ENCODE measurements at places on chromosomes 3 and 15.

- no peak for DNase-seq
- no peak overlapping the region for H3K27ac ChIP-seq
- peaks cover 2% of the 10 kb centered on the region for H3K4me1 ChIP-seq
Observed at GRCh38 chr15:32099097-32099785, 68.9 kb downstream of the CHRNA7 start.

- DNase-seq, result no peak
- peaks cover 30% of the 10 kb centered on the region for H3K4me1 ChIP-seq
- peaks cover 2% of the 10 kb centered on the region for H3K36me3 ChIP-seq
- peak overlapping the region; percentile 91 for H3K4me3 ChIP-seq
- no peaks in the 10 kb centered on the region for H3K27me3 ChIP-seq
- H3K27ac ChIP-seq, result peak overlapping the region; percentile 99
Observed at GRCh38 chr15:92810418-92811138, 89.5 kb upstream of the CHD2 start.

DNA sequence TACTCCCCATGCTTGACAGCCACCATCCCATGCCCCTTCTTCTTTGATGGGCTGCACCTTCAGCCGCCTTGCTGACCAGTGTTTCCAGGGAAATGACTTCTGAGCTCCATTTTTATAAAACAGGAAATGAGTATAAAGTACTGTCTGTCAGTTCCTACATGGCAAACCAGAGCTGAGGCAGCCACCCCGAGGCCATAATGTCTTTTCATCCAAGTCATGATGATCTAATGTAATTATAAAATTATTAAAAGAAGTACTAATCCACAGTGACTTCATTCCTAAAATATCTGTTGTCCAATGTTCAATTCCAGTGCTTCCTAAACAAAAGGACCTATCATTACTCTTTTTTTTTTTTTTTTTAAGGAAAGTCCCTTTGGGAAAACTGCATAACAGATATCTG, 75.2 kb upstream of the HERC1 start:
- H3K27me3 ChIP-seq, result no peaks in the 10 kb centered on the region
- no peak overlapping the region for H3K27ac ChIP-seq
- H3K4me3 ChIP-seq, result no peak overlapping the region
- H3K4me1 ChIP-seq, result peaks cover 15% of the 10 kb centered on the region
- no peak for DNase-seq

DNA sequence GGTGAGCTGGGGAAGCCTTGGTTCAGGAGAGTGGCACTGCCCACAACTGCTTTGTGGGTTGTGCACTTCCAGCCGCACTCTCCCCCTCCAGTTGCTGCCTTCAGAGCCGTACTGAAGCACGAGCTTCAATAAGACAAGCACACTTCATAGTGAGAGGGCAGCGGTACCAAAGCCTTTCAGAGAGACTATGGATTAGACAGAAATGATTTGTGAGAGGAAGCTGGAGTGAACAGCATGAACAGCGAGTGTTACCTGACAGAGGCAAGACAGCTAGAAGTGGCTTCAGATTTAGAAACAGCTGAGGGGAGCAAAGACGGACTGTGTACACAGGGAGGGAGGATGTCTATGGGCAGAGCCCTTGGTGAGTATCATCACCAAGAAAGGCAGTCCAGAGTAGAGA, 31.1 kb downstream of the HCLS1 start:
- H3K27ac ChIP-seq, result peak overlapping the region; percentile 2
- H3K27me3 ChIP-seq, result no peaks in the 10 kb centered on the region
- no peak overlapping the region for H3K4me3 ChIP-seq
- DNase-seq, result no peak
- peaks cover 15% of the 10 kb centered on the region for H3K36me3 ChIP-seq

GRCh38 chr3:125602752-125603649, 7.7 kb upstream of the OSBPL11 start:
- no peak overlapping the region for H3K27ac ChIP-seq
- H3K4me1 ChIP-seq, result no peaks in the 10 kb centered on the region
- H3K4me3 ChIP-seq, result no peak overlapping the region
- no peak for DNase-seq
- H3K36me3 ChIP-seq, result no peaks in the 10 kb centered on the region

GRCh38 chr15:47616876-47617275, 100.4 kb upstream of the SEMA6D start:
- no peak for DNase-seq
- no peaks in the 10 kb centered on the region for H3K36me3 ChIP-seq

DNA sequence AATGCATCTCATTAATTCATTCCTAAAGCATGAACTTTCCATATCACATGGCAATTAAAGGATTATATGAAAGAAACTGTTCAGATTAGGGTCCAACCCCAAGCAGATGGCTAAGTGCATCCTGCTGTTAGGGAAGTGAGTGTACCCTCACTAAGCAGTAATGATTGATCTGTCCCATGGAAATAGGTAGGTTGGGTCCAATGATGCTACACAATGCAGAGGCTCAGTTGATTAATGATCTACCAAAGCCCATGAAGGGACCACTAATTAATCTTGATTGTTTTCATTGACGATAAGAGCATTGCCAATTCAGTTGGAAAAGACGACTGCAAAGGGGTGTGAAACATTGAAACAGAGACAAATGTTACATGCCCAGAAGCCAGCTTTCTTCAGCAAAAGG, 194.5 kb upstream of the LRTM1 start:
- no peak overlapping the region for H3K27ac ChIP-seq
- DNase-seq, result no peak
- no peak overlapping the region for H3K4me3 ChIP-seq
- H3K4me1 ChIP-seq, result no peaks in the 10 kb centered on the region
- H3K36me3 ChIP-seq, result no peaks in the 10 kb centered on the region

DNA sequence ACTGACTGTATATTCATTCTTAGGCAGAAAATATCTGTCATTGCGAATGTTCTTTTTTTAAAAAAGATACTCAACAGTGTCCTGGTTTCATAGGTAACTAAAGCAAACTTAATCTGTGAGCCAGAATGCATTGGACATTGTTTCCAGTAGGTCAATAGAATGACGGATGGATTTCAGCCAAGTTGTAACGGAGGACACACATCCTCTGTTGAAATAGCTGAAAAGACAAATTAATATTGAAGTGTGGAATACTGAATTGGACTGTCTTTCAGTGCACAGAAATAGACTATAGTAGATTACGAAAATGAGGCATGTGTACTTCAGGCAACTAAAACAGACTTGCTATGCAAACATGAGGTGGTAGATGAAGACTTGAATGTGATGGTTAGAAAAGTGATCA, 461.6 kb downstream of the WDR72 start:
- DNase-seq, result no peak
- H3K36me3 ChIP-seq, result no peaks in the 10 kb centered on the region
- no peak overlapping the region for H3K27ac ChIP-seq
- no peaks in the 10 kb centered on the region for H3K27me3 ChIP-seq
- no peaks in the 10 kb centered on the region for H3K4me1 ChIP-seq
- H3K4me3 ChIP-seq, result no peak overlapping the region

DNA sequence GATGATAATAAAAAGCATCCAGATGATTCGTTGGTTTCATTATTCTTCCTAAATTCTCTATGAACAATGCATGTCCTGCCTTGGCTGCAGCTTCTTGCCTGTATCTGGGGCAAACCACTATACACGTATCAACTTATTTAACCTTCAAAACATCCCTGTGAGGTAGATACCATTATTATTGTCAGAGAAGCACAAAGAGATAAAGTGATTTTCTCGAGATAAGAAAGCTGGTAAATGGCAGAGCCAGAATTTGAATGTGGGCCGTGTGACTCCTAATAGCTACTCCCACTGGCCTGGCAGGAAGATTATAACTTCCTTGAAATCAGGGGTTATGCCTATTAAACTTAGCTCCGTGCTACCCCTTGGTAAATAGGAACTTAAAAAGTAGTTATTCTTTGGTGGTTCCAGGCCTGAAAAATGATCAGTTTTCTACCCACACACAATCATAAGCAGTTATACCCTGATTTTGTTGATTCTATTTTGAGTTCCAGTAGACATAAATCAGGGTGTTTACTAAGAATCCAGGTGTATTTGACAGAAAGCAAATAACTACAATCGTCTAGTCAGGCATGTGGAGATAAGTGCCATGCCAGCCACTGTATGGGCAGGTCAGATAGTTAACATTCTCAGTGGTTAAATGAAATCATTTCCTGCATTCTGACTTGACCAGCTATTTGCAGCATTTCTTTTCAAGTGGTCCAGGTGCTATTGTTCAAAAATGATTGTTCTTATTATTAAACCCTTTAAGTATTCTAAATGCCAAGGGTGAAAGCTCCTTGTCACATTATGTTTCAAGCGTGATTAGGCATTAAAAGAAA, 99.2 kb upstream of the LRRN1 start:
- H3K36me3 ChIP-seq, result no peaks in the 10 kb centered on the region
- no peak overlapping the region for H3K27ac ChIP-seq
- DNase-seq, result no peak
- H3K4me1 ChIP-seq, result no peaks in the 10 kb centered on the region
- no peak overlapping the region for H3K4me3 ChIP-seq

DNA sequence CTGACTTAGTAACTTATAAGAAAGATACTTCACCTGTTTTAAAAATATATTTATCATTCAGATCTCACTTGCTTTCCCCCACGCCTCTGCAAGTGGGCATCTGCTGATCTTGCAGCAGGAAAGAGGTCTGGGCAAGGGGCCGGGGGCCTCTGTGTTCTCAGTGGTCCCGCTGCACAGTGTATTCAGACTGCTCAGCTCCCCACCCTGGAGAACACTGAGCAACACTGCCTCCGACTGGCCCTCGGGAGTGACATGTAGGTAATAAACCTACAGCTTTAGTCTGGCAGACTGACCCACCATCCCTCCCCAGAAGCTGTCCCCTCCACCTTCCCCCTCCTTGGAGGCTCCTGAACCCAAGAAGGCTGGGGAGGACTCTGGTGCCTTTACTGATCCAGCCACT, 43.8 kb downstream of the GABRB3 start:
- H3K4me3 ChIP-seq, result no peak overlapping the region
- H3K27me3 ChIP-seq, result no peaks in the 10 kb centered on the region
- DNase-seq, result no peak
- no peak overlapping the region for H3K27ac ChIP-seq
- H3K36me3 ChIP-seq, result no peaks in the 10 kb centered on the region

GRCh38 chr3:135869439-135870105, 96.0 kb upstream of the PPP2R3A start:
- peaks cover 4% of the 10 kb centered on the region for H3K36me3 ChIP-seq
- no peak overlapping the region for H3K4me3 ChIP-seq
- H3K4me1 ChIP-seq, result no peaks in the 10 kb centered on the region
- no peak for DNase-seq

- no peak overlapping the region for H3K27ac ChIP-seq
- no peak overlapping the region for H3K4me3 ChIP-seq
- DNase-seq, result no peak
- no peaks in the 10 kb centered on the region for H3K27me3 ChIP-seq
- H3K36me3 ChIP-seq, result no peaks in the 10 kb centered on the region
Observed at GRCh38 chr15:98025237-98025636, 64.7 kb downstream of the ARRDC4 start.

DNA sequence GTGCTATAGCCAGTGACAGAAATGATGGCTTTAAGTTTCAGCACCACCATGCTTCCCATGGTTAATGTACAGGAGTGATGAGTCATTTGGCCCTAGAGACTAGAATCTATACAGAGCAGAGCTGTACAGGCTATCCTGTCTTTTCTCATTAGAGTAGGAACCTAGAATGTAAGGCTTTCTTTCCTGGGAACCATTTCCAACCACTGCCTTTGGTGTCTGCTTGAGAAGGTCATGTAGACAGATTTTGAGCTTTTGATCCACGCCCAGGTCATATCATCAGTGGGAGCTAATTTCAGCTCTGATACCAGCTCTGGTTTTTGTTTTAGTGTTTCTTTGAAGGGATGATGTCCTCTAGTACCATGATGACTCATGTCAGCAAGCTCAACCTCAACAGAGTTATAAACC, 543.1 kb downstream of the NTRK3 start:
- no peak overlapping the region for H3K4me3 ChIP-seq
- no peak for DNase-seq
- H3K4me1 ChIP-seq, result no peaks in the 10 kb centered on the region
- H3K27me3 ChIP-seq, result peaks cover 6% of the 10 kb centered on the region
- no peaks in the 10 kb centered on the region for H3K36me3 ChIP-seq
- no peak overlapping the region for H3K27ac ChIP-seq

DNA sequence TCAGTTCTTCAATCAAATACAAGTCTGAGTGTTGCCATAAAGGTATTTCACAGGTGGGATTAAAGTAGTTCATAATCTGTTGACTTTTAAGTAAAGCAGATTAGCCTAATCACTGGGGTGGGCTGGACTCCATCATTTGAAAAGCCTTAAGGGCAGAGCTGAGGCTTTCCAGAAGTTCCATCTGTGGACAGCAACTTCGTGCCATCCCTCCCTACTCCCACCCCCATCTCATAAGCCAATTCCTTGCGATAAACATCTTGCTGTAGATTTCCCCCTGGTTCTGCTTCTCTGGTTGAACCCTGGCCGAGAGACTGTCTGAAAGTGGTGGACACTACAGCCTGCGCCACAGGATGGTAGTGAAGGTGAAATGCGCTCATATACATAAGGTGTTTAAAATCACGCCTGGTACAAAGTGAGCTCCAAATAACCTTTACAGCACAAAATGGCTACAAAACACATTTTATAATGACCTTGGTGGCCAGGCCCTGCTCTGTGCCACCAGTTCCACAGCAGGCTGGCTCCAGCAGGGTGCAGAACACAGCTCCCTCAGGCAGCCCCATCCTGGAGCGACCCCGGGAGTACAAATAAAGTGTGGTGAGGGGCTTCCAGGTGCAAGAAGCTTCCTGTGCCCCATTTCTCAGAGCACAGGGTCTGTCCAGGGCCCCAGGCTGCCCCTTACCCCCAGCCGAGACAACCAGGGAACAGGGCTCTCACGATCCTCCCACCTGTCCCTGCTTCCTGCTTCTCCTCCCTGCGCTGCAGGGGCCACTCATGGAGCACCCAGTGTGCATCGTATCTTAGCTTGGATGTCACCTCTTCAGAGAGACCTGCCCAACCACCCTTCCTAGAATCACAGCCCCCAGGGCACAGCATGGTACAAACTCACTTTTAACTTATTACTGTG, 25.8 kb upstream of the GATA2 start:
- no peaks in the 10 kb centered on the region for H3K4me1 ChIP-seq
- no peak overlapping the region for H3K4me3 ChIP-seq
- H3K27ac ChIP-seq, result no peak overlapping the region
- DNase-seq, result no peak

DNA sequence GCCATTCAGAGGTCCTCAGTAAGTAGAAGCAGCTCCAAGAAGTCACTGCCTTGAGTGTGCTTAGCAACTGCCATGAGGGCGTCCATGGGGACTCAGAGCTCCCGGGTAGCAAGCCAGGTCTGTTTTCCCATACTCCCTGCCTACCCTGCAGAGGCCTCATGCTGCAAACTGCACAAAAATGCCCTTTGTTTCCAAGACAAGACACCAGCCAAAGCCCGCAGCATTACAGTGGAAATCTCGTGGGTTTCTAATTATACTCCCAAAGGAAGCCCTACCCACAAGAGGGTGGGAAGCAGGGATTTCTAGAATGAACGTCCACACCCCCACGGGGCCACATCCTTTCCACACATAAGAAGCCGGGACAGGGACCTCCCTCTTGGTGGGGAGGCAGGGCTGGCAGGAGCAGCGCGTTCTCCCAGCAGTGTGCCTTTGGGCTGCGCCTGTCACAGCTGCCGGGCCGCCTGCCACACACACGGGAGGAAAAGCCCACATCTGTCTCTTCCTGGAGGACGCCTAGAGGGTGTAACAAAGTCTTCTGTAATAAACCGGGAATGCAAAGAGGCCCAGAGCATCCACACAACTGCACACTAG, 31.1 kb downstream of the FAM174B start:
- H3K4me3 ChIP-seq, result no peak overlapping the region
- no peak for DNase-seq
- H3K27me3 ChIP-seq, result peaks cover 11% of the 10 kb centered on the region
- no peaks in the 10 kb centered on the region for H3K36me3 ChIP-seq
- peaks cover 6% of the 10 kb centered on the region for H3K4me1 ChIP-seq
- H3K27ac ChIP-seq, result peak overlapping the region; percentile 70

Data from T-helper 17 cell (primary cell).